ENCODE measurements at places on chromosomes 12 and 14.

DNA sequence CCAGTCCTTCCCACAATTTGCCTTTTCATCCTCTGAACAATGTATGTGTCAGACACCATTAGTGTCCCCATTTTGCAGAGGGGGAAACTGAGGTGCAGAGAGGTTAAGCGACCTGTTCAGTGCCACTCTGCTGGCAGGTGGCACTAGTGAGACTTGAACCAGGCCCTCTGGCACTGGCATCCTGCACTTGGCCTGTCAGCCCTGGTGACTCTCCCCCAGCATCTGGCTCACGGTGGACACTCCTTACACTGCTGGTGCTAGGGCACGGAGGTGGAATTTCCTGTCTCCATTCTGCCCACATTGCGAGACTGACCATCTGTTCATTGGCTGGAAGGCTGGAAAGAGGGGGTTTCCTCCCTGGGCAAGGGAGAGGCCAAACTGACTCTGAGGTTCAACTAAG lies 48.7 kb downstream of the CCNK start:
- DNase-seq = no peak

- no peak for DNase-seq
These were observed at the start of gene TTC9 for GRCh38 chr14:70641548-70642302. TSS of gene TTC9 (plus strand) at chr14:70641916. CDS start at chr14:70642130, 214 bp downstream.

- DNase-seq = no peak
These were observed 8.6 kb downstream of the GLTP start for GRCh38 chr12:109871668-109872314.

- no peak for DNase-seq
These were observed 28.1 kb downstream of the EVL start for GRCh38 chr14:100093319-100093718.

- DNase-seq = no peak
These were observed 2.2 kb downstream of the SLC38A2 start for GRCh38 chr12:46370380-46370734.

DNA sequence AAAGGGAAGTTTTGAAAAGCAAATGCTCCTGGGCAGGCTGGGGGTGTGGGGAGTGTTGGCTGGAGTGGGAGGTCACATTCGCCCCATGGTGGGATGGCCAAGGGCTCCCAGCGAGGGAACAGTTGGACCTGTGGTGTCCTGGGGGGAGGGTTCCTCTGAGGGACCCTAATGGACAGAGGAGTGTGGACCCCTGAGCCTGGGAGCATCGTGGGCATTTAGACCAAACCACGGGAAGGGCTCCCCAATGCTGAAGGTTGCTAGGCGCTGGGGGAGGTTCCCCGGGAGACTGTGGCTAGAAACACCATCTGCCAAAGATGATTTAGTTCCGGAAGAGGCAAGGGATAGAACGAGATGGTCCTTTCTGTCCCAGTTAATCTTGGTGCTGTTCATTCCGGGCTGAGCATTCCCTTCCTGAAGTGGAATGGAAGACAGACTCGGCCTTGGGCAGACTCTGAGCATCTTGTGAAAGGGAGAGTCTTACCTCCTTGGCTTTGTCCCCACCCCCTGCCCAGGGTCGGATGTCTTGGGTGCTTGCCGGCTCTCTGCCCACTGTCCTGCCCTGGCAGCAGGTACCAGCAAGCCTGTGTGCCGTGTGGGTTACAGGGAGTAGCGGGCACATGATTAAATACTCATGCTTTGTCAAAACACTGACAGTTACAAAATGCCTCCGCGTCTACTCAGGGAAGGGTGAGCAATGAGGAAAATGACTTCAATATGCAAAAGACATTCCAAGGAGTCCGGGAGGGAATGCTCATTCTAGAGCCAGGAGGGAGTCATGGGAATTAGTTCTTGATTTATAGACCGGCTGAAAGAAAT lies 215.9 kb downstream of the CACNA1C start:
- no peak for DNase-seq

- DNase-seq = no peak
These were observed 6.7 kb downstream of the DDX47 start for GRCh38 chr12:12819752-12820311.

GRCh38 chr14:79585845-79586244 lies 625.5 kb downstream of the DIO2 start:
- DNase-seq = no peak

- no peak for DNase-seq
These were observed 539.3 kb upstream of the TBX3 start for GRCh38 chr12:115223322-115223721.

GRCh38 chr14:106268013-106268727 lies 741.8 kb downstream of the TMEM121 start:
- DNase-seq = no peak

DNA sequence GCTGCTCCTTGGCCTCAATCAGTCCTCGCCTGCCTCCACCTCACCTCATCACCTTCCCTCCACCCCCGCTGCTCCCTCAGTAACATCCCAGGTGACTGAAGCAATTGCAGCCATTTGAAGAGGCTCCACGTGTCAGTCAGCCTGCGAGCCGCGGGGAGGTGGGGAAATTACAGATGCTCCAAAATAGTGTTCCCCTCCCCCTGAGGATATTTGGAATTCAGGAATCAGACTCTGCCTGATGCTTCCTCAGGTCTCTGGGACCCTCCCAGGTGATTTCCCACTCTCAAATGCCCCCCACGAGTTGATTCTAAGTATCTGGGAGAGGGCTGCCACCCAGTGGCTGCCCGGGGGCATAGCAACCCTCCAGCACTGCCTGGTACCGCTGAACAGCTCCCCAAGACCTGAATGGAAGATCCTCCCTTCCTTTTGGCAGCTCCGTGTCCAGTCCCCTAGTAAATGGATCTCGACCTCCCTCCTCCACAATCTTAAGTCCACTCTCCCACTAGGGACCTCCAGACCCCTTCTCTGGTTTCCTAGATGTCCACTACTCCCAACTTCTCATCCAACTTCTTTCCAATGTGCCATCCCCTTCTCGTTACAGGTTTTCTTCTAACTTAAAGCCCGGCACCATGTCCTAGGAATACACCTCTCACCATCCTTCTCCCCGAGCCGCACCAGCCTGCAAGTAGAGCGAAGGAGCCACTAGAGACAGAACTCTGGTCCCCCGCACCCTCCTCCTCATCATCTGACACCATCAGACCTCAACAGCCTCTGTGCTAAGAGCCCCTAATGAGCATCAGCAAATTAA lies 1.4 kb upstream of the ASIC1 start:
- DNase-seq = peak; percentile 58

DNA sequence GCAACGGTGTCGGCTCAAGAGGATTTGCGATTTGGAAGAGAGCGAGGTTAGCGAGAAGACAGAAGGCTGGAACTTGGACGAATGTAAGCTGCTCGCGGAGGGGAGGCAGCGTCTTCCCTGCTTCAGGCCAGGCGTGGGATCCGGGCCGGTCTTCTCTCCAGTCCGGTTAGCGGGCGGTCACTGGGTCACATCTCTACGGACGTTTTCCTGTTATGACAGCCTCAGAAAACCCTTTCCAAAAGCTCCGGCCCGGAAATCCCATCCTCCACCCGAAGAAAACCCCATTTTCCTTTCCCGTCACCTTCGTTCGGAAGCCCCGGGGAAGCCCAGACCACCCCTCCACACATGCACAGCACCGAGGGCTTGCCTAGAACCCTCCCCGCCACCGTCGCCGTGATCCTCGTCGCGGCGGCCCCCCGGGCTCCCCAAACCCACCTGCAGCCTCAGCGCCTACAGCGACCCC lies 268 bp downstream of the NDUFB1 start:
- DNase-seq = peak; percentile 66

GRCh38 chr12:5273709-5274108 lies 158.2 kb upstream of the NTF3 start:
- DNase-seq = peak; percentile 16

DNA sequence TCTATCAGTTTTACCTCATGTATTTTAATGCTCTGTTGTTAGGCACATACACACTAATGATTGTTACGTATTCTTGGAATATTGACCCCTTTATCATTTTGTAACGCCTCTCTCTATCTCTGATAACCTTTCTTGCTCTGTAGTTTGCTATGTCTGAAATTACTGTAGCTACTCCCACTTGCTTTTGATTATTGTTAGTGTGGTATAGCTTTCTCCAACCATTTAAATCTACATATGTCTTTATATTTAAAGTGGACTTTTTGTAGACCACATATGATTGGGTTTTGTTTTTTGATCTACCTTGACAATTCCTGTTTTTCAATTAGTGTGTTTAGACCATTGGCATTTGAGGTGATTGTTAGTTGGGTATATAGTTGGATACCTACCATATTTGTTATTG lies 43.4 kb downstream of the CRADD start:
- DNase-seq = no peak

- DNase-seq = peak; percentile 12
These were observed 107.5 kb downstream of the ADGRD1 start for GRCh38 chr12:131061041-131061806.

DNA sequence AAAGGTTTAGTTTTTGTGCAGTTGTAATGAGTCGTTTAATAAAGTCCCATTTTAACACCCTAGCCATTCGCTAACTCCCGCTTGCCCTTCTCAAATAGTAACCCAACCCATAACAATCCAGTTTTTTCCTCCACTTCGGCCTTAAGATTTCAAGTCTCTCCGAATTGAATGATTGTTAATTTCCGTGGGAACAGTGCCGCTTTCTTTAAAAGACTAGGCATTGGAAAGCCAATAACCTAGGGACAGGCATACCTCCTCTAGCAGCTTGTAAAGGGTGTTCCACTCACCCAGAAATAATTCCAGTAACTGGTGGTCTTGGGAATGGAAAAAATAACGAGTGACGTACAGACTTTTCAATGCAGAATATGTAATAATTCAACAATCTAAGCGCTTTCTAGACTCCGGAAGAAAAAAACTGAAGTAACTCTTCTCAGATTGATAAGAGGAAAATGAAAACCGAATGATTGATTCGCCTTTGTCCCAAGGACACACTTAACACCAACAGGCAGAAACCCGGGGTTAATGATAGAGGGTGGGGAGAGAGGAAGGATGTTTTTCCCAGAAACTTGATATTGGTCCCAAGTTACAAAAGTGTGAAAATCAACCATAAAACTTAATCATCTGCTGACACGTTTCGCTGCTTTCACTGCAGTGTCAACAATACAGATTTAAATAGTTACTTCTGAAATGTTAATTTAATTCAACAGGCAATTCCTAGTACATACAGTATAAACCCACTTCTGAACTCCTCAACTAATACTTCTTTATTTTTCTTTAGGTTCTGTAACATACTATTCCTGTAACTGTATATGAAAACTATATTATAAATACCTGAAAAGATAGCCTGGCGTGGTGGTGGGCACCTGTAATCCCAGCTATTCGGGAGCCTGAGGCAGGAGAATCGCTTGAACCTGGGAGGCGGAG lies 1.0 kb upstream of the SINHCAF start:
- no peak for DNase-seq

GRCh38 chr12:46222636-46223035 lies 46.2 kb downstream of the SLC38A1 start:
- no peak for DNase-seq

GRCh38 chr14:70716958-70717357 lies 75.2 kb downstream of the TTC9 start:
- no peak for DNase-seq

- no peak for DNase-seq
These were observed 14.1 kb upstream of the TMEM119 start for GRCh38 chr12:108611884-108612415.

- DNase-seq = no peak
These were observed 749.6 kb downstream of the SLC16A7 start for GRCh38 chr12:60345442-60345841.

DNA sequence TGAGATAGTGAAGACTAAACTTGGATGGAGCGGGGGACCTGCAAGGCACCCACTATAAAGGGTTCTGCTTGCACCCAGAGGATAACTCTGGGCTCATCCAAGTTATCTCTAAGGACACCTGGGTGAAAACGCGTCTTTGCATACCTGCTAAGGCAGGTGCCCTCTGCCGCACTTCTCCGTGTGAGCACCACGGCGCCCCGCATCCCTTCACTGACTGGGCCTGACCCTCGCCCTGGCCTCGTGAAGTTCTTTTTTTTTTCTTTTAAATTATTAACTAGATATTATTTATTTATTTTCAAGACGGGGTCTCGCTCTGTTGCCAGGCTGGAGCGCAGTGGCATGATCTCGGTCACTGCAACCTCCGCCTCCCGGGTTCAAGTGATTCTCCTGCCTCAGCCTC lies 20.0 kb upstream of the APOF start:
- DNase-seq = no peak

All from testis (tissue), 5 donors.